Renal pelvis (tissue), 12 donors: ENCODE measurements at places on chromosomes 5 and 9.
A peak's percentile ranks its signal among the peaks of the same experiment; 100 is the strongest.

DNA sequence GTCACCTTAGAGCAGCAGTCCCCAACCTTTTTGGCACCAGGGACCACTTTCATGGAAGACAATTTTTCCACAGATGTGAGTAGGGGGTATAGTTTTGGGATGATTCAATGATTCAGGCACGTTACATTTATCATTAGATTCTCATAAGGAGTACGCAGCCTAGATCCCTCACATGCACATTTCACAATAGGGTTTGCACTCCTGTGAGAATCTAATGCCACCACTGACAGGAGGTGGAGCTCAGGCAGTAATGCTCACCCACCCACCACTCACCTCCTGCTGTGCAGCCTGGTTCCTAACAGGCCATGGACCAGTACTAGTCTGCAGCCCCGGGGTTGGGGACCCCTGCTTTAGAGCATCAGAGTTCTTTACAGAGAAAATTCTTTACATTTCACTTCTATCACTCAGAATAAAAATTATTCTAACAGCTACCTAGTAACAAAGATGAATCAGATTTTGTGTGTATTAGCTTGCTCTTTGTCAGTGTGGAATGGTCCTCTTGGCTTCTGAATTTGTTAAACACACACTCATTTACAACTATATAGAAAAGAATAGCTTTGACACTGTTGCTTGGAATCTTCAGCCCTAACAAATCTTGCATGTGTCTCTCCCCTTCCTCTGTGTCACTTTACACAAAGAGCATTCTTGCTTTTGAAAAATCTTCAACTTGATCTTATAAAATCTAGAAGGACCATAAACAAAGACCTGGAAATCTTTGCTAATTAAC lies 438.6 kb downstream of the BNC2 start:
- no peak for DNase-seq

GRCh38 chr9:126516936-126517832 lies 96.5 kb upstream of the LMX1B start:
- DNase-seq = peak; percentile 71

DNA sequence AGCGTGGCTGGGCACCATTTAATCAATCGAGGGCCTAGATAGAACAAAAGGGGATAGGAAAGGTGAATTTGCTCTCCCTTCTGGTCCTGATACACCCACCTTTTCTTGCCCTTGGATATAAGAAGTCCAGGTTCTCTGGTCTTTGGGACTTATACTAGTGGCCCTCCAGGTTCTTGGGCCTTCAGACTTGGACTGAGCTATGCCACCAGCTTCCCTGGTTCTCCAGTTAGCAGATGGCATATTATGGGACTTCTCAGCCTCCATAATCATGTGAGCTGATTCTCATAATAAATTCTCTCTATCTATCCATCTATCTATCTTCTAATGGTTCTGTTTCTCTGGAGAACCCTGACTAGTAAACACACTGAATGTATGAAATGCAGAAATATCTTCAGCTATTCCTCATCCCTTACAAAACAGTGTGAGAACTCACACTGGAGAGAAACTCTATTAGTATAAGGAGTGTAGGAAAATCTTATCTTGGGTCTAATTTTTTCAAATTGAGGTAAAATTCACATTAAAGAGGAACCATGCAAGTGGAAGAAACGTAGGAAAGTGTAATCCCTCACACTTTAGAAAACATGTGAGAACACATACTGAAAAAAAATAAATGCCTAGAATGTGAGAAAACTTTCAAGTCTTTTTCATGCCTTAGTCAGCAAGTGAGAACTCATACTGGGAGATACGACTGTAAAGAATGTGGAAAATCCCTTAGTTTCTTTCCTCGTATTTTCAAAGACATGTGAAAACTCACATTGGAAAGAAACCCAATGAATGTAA lies 15.5 kb downstream of the PCDHB15 start:
- no peak for DNase-seq

DNA sequence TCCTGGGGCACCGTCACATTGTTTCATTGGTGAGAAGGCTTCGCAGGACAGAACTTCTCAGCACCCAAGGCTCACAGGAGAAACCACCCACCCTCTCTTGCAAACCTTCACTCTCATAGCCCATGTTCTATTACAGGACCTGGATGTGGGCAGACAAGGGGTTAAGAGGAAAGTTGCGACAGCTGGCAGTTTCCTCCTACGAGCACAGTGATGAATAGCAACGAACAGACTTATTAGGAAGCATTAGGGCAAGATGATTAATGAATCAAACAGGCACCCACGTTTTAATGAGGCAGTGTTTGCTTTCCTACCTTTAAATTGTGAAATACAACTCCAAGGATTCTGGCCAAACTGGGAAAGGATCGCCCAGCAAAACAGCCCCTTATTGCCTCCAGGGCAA lies 339.3 kb downstream of the DRD1 start:
- peak; percentile 17 for DNase-seq

- no peak for DNase-seq
Measured at GRCh38 chr5:169971780-169972179, 8.5 kb downstream of the INSYN2B start.

- DNase-seq = no peak
Measured at GRCh38 chr9:131839281-131840084, 99.6 kb upstream of the RAPGEF1 start.

DNA sequence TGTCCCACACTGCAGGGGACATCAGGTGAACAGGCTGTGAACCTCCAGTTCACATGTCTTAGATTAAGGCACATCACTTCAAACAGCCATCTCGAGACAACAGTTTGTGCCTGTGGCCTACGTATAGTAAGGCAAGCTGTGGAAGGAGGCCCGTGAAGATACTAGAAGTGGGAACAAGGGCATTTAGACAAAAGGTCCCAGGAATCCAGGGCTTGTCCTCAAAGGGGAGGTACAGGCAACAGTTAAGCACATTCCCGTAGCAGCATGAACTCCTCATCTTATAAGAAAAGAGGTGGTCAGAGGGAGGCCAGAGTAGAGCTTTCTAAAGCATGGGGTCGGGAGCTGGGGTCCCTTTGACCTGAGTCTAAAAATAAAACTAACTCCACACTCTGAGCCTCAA lies 122.5 kb upstream of the TRPM3 start:
- no peak for DNase-seq
